ENCODE measurements at places on chromosomes 13 and 19.

DNA sequence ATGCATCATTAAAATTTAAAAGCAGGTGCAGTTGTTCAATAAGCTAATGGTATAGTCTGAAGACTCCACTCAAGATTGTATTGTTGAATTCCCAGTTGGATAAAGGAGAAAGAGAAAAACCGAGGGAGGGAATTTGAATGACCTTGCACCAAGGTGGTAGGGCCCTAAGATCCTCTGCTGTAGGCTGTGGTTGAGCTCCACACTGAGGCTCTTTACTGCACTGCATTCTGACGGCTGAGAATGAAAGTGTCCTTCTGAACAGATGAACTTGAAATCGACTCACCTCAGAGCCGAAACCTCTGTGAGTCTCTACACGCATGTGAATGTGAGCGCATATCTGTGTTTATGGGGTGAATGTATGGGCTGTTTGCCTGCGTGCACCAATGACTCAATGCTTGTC lies 388.9 kb upstream of the DACH1 start:
- DNase-seq: no peak

GRCh38 chr13:94280349-94280748 lies 199.1 kb downstream of the DCT start:
- no peak for DNase-seq

DNA sequence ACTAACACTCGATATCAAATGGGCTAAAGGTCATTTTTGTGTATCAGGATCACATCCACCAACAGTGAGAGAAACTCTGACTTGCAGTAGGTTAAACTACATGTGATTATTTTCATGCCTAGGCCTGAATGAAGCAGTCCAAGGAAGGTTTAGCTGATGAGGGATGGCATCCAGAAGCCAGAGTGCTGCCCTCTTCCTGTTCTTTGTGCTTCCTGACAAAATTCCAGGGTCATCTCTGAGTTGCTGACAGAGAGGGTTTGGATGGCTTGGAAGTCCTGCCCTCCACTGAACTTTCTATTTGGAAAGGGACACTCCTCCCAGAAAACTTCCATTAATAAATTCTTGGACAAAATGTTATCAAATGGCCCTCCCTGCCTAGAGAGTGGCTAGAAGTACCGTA lies 728.3 kb upstream of the SLC10A2 start:
- DNase-seq: no peak

- no peak for DNase-seq
Measured at GRCh38 chr19:10122045-10122444, 2.3 kb upstream of the EIF3G start.

GRCh38 chr19:2324220-2324948 lies 4.0 kb downstream of the LSM7 start:
- no peak for DNase-seq

DNA sequence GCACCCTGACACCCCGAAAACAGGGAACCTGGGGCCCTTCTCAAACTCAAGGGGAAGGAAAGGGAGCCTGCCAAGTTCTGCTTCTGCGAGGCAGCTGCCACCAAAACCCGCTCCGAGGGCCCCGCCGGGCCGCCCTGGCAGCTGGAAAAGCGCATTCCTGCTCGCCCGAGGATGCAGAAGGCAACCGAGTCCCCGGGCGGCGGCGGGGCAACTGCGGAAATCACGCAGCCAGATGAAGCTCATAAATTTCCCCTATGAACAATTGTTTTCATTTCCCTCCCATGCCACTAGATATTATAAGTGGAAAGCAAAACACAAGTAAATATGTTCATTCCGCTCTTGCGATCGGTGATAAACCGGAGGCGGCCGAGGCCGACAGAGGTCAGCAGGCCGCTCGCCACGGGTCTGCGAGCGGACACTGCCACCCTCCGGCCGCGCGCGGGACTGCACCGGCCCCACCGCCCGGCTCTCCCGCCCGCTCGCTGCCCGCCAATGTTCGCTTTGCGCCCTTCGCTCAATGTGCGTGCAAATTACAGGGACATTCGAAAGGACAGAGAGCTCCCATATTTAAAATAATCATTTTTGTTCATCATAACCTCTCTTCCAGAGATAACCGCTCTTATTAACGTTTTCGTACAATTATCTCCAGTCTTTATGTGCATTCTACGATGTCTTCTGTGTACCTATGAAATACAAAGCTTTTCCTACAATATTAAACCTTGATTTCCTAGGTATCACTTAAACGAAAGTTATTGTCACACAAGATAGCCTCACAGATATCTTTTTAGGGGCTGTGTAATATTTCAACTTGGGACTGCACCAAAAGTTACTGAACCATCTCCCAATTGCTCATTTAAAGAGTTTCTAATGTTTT lies 120.8 kb upstream of the ZNF507 start:
- DNase-seq: peak; percentile 1

- DNase-seq: no peak
Measured at GRCh38 chr13:39245688-39246087, 207.4 kb downstream of the NHLRC3 start.

GRCh38 chr19:14198384-14199376 lies 7.3 kb downstream of the ADGRL1 start:
- no peak for DNase-seq

DNA sequence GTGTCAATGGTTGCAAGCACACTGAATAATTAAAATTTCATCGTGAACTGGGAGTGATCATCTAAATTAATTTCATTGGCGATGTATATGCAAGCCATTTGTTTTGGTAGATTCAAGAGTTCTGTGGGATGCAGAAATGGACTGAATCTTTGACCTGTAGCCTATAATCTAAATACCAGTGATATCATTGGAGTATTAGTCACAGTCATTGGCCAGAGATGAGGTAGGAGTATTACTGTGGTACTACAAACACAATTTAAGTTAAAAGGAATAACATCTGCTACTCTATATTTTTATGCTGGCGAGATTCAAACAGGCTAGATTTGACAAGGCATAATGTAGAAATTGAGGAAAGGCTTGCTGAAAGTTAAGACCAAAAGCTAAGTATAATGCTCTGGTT lies 14.0 kb downstream of the FRY start:
- DNase-seq: no peak

DNA sequence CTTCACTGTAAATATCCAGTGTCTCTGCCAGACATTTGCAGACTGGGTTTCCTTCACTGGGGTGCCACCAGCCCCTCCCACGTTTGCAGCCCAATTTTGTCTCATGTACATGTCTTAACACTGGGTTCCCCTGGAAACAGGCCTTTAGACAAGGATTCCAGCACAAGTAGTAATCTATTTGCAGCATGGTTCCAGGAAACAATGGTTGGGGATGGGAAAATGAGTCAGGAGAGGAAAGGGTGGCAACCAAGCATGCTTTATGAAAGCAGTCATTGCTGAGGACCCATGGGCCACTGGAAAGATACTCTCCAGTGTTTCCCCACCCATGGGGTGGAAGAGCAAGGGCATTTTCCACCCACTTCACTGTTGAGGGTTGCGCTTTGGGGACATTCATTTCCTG lies 53.6 kb upstream of the FARP1 start:
- DNase-seq: no peak

DNA sequence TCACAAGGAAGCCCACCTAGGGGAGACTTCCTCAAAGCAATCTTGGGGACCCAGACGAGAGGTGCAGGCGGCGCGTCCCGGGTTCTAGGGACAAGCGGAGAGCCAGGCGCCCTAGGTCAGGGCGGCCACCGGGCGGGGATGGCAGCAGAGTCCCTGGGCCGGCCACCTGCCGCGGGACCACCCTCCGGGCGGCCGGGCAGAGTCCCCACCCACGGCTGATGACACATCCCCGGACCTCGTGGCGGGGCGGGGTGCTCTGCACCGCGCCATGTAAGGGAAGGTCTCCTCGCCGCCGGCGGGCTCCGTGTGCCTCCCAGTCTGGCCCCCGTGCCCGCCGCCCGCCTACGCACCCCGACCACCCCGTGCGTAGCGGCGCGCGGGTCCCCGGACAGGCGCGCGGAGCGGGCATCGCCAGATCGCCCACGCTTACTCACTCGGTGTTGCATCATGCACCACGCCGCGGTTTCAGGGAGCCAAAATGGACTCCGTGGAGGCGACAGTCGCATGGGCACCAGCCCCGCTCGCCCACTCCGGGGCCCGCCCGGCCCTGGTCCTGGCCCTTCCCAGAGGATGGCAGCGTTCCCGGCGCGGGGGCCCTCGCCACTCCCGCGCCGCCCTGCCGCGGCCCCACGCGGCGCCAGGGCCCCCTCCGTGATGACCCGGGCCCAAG lies 643 bp downstream of the SLC7A1 start:
- DNase-seq: no peak

DNA sequence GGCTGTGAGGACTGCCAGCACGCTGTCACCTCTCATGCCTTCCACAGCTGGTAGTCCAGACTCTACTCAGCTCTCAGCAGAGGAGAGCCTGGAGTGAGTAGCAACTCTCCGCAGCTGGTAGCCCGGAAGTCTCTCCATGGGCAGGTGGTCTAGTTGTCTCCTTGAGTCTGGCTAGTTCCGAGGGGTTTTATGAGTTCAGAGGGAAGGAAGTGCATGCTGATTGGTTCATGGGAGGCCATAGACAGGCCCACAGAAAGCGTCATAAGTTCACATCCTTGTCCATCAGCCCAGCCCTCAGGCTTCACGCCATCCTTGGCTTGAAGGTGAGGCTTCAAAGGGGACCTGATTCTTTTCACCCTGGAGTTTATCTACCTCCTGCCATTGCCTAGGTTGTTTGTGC lies 2662.4 kb upstream of the PCDH20 start:
- DNase-seq: no peak

DNA sequence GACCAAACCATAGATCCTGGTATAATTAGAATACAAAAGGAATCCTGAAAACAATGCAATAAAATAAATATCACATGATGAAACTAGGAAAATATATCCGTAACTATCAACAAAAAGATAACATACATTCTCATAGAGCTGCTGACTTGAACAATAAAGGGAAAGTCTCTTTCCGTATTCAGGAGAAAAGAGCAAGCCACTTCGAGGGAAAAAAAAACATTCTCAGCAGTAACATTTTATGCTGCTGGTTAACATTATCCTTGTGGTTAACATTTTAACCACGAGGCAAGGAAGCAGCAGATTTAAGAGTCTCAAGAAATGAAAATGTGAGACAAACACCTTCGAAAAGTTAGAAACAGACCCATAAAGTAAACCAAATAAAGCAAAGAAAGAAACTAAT lies 25.8 kb downstream of the NALCN start:
- no peak for DNase-seq

DNA sequence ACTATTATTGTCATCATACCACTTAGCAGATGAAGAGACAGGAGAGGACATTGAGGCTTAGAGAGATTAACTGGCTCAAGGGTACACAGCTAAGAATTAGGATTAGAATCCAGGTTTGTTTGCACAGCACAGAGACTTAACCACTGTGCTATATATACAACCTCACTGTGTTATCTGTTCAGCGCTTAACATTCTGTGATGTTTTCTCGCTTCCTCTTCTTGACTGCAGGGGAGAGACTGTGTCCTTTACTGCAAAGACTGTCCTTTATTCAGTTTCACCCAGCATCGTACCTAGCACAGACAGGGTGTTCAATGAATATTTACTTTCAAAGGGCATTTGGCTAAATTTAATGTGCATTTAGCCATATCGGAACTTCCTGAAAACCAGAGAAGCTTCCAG lies 54.9 kb upstream of the PCDH8 start:
- DNase-seq: no peak

GRCh38 chr13:45064889-45065288 lies 55.4 kb upstream of the GTF2F2 start:
- DNase-seq: no peak

- DNase-seq: no peak
Measured at GRCh38 chr13:34767778-34768177, 174.3 kb upstream of the NBEA start.

GRCh38 chr13:45412274-45413049 lies 5.7 kb downstream of the SLC25A30 start:
- DNase-seq: no peak

DNA sequence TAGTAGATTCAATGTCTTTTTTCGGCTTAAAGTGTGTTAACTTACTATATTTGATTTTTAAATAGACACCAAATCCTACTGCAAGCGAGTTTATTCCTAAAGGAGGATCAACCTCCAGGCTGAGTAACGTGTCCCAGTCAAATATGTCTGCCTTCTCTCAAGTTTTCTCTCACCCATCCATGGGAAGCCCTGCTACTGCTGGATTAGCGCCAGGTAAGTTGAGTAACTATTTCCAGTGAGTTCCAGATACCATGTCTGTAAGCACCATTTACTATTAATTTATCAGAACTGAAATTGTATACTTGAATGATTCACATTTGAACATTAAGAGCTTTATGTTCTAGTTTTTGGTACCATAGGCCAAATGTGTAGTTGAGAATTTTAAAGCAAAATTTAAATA lies 81.8 kb downstream of the PAN3 start:
- no peak for DNase-seq

- no peak for DNase-seq
Measured at GRCh38 chr19:37966211-37966661, 59.2 kb downstream of the SIPA1L3 start.

DNA sequence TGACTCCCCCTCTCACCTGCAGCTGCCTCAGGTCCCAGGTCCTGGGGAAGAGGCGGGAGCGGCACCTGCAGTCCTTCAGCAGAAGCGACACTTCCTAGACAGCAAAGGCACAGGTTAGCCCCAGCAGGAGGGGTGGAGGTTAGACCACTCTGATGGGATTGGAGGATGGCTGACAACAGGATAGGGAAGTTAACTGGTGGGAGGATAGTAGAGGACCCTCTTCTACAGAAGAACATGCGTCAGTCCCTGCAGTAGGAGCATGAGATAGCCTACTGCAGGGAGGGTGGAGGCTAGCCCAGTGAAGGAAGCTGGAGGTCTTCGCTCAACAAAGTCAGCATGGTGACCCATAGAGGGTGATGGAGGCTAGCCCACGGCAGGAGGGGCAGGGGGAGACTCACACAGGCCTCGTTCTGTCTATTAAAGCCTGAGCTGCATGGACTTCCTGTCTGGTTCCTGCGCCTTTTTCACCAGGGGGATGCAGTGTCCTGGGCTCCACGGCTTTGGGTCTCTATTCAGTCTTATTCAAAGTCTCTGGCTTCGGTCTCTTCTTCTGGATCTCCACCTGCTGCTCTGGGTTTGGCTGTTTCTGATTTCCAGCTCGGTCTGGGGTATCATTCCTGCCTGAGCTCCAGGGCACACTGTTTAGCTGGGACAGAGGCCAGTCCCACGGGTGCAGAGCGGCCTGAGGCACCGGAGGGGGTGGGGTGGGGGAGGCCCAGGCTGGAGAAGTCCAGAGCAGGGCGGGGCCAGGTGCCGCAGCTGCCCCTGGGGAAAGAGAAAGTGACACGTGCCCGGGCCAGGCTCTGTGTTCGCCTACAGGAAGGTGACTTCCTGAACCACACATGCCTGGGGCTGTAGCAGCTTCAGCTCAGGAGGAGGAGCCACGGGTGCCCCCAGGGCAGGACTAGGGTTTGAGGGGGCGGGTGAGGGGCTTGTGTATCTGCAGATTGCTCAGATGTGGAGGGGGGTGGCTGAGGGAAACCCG lies 7.3 kb downstream of the IFNL3 start:
- no peak for DNase-seq

- DNase-seq: no peak
Measured at GRCh38 chr13:111175935-111176334, 60.8 kb downstream of the ARHGEF7 start.

GRCh38 chr13:41546372-41547190 lies 89.2 kb downstream of the RGCC start:
- DNase-seq: no peak

All from retinal pigment epithelial cell (primary cell).